ENCODE measurements at places on chromosomes 12 and 14.

DNA sequence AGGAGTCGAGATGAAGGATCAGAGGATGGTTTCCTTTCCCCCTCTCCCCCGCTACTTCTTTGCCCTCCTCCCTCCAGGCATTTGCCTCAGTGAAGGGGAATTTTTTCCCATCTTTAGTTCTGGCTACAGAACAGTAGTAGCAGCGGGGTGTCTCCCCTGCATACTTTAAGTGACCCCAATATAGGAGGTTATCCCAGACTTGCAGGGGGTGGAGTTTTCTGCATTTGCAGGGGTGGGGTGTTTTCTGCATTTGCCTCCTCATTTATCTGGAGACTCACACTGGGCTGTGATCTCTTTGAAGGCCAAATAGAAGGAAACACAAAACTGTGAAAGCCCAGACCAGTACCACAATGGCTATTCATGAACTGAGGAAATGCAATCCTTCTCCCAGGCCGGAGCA lies 19.8 kb downstream of the PTPRB start:
- DNase-seq = no peak

GRCh38 chr12:88805286-88805685 lies 225.0 kb upstream of the KITLG start:
- DNase-seq = no peak

- no peak for DNase-seq
Observed at GRCh38 chr14:60599727-60600126, 49.5 kb downstream of the SIX1 start.

GRCh38 chr12:108201808-108202207 lies 72.7 kb downstream of the WSCD2 start:
- DNase-seq = no peak

- DNase-seq = no peak
Observed at GRCh38 chr12:124653169-124653931, 85.9 kb upstream of the NCOR2 start.

- DNase-seq = no peak
Observed at GRCh38 chr12:79732638-79733037, 41.9 kb upstream of the PAWR start.

DNA sequence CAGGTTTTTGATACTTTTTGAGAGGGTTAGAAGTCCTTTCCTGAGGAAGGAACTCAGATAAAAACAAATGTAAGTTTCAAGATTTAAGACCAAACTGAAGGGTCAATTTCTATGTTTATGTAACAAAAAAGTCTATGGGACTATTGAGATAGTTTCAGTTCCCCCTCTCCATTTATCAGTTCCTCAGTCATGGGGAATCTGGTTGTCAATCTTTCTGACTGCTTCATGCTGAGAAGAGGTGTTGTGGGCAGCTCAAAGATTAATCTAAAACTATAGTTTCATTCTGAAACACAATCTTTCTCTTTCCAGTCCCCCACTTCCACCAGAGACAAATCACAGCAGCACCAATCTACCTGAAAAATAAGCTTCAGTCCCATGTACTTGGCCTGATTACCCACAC lies 93.7 kb downstream of the KCNMB4 start:
- DNase-seq = no peak

GRCh38 chr14:83611906-83612390 lies 1918.0 kb upstream of the FLRT2 start:
- no peak for DNase-seq

DNA sequence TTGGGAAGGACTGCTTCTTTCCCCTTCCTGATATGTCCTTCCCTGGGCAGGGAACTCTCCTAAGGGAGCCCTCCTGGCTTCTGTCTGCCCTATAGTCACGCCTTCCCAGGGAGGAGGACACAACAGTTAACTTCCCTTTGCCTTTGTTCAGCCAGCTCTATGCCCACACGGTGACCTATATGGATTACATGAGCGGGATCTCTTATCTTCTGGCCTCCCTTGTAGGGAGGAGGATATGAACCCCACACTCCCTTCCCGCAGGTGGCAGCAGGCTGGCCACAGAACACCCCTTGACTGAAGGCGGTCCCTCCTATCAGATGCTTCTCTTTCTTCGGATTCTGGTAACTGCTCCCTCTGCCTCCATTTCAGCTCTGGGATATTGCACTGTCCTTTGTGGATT lies 135.6 kb upstream of the MAX start:
- DNase-seq = no peak

- DNase-seq = no peak
Observed at GRCh38 chr14:38079268-38079667, 128.4 kb upstream of the SSTR1 start.

DNA sequence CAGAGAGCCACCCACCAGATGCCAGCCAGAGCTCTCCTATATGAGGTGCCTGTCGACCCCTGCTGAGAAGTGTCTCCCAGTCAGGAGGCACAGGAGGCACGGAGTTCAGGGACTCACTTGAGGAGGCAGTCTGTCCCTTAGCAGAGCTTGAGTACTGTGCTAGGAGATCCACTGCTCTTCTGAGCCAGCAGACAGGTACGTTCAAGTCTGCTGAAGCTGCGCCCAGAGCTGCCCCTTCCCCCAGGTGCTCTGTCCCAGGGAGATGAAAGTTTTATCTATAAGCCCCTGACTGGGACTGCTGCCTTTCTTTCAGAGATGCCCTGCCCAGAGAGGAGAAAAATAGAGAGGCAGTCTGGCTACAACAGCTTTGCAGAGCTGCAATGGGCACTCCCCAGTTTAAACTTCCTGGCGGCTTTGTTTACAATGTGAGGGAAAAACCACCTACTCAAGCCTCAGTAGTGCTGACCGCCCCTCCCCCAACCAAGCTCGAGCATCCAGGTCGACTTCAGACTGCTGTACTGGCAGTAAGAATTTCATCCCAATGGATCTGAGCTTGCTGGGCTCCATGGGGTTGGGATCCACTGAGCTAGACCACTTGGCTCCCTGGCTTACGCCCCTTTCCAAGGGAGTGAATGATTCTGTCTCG lies 146.7 kb upstream of the USP15 start:
- DNase-seq = no peak

GRCh38 chr12:94550964-94551363 lies 91.3 kb upstream of the CEP83 start:
- no peak for DNase-seq

- no peak for DNase-seq
Observed at GRCh38 chr14:91749868-91750267, 18.0 kb upstream of the CATSPERB start.

- DNase-seq = no peak
Observed at GRCh38 chr14:96173636-96174475, 30.8 kb upstream of the BDKRB2 start.

DNA sequence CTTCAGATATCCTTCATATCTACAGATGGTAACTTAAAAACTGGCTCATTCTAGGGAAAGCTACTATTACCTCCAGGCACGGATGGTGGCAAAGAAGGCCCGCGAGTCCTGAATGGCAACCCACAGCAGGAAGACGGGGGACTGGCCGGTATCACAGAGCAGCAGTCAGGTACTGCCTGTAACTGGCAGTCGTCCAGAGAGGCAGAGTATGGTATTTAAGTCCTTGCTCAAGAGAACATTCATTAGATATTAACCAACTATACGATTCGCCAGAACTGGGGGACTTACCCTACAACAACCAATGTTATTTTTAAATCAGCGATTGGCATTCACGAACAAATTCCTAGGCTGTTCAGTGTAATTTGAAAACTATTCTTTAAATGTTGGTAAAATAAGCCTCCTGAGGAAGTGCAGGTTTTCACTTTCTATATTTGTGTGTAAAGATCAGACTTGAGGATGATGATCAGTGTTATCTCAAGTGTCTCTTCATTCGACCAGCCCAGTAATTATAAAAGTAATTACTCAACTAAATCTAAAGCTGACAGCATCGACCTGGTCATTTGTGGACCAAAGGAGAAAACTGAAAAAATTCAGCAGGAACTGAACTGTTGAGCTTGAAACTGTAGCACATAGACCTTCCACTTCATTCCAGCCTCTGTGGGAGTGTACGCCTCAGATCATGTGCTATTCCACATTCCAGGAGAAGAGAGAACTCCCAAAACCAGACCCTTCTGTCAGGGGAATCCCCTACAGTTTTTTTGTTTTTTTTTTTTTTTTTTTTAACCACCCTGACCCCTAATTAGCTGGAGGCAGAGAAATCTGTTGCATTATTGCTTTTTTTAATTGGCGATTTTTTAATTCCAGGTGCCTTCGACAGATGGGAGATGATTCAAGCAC lies 75.6 kb downstream of the ESR2 start:
- DNase-seq = no peak

- no peak for DNase-seq
Observed at GRCh38 chr14:86933460-86933859, 1059.5 kb downstream of the GALC start.

DNA sequence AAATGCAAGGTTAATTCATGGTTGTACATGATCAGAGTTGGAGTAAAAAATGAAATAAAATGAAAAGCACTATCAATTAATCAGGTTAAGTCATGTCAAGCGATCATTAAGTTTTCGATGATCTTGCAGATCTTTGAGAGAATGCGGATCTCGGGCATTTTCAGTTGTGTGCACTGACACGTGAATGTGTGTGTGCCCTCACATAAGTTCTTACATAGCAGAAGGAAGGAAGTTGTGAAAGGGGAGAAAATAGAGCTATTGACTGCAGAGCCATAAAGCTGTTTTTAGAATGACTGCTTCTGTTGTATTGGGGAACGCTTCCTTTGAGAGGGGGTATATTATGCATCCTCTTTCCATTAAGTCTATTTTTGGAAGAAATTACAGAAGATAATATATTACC lies 101.3 kb downstream of the HMGA2 start:
- no peak for DNase-seq

- DNase-seq = no peak
Observed at GRCh38 chr12:117033382-117034221, 65.6 kb downstream of the TESC start.

- DNase-seq = no peak
Observed at GRCh38 chr14:68458840-68459469, 333.9 kb downstream of the ZFP36L1 start.

DNA sequence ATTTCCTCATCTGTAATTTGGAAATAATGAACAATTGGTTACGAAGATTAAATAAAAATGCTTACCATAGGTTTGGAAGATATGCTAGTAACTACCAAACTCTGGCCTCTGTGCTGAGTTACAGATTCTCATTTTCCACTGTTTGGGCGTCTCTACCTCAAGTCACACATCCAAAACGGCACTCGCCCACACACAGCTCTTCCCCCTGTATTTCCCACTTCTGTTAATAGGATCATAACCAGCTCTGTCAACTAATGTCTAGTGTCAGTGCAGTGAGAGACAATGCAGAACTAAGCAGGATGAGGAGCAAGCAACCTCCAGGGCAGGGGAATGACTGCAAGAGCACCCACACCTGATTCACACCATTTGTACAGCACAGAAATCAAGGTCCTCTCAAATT lies 10.9 kb upstream of the SYCP3 start:
- DNase-seq = no peak

DNA sequence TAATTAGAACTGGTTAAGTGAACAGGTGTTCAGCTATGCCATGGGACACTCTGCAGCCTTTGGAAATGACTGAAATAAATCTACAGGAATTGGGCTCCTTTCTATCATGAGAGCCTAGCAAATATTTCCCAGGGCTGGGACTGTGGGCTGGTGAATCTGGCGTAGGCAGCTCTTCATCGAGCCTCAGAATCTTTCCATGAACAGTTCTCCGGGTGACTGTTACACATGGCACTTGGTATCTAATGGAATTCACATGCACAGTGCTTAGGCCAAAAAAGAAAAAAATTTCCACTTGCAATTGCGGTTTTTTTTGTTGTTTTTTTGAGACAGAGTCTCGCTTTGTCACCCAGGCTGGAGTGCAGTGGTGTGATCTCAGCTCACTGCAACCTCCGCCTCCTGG lies 32.1 kb downstream of the PRKAB1 start:
- DNase-seq = no peak
